ENCODE measurements at places on chromosomes 16 and 17.

DNA sequence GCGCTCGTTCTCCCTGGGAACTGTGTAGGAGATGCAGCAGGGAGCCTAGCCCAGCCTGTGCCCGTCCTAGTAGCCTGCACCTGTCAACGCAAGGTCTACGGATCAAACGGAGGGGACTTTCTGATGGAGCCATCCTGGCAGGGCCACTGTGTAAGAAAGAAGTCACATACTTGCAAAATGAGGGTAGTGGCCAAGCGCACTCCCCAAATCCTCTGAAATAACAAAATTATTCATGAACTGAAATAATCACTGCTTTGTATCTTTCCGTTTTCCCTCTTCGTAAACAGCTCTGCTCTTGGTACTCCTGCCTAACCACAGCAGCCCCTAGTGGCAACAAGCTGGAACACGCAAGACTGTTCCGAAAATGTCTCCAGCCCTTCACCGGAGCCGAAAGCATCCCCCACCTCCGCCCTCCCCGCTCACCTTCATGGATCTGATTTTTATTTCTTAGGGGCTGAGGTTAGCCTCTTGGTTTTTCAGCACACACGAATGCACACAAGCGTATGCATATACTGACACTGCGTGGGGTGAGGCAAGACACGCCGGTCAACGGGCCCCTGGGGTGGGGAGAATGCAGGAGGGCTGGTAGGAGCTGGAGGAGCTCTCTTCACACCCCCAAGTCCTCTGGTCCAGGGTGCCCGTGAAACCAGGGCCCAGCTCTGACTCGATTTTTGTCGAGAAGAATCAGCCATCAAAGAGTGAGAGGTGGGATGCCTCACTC, 100.8 kb downstream of the ABCC12 start:
- DNase-seq: no peak

GRCh38 chr17:62859146-62859545, 51.0 kb upstream of the MARCHF10 start:
- DNase-seq: no peak

DNA sequence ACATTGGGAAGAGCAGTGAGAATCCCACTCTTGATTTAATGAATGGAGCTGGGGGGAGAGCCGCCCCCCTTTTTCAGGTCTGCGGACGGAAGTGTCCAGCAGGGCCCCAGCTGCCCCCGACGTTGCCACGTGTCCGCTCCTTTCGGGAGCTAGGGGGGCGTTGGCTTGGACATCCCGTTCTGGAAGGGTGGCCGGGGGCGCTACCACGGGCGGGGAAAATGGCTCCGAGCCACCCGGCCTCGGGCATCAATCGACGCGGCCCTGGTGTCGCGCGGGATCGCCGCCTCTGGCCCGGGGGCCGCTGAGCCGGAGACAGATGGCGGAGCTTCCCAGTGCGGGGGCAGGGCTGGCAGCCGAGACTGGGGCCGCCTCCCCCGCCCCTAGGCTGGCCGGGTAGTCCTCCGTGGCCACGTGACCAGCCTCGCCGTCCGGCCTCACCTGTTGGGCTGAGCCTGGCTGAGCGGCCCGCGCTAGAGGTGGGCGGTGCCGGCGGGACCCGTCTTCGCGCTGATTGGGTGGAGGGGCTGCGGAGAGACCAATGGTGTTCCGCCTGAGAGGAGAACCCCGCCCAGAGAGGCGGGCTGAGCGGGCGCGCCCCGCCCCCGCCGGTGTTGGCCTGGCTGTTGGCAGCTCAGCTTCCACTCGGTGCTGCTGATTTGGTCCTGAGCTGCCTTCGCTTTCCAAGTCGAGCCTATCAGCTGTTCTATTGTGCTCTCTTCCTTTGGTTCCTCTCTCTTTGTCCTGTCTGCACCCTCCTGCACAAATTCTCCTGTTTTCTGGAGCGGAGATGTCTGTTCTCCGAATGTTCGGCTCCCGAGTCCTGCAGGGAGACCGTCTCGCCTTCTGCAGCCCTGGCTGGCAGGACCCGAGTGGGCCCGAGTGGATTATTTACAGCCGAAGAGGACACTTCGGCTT, 8.3 kb downstream of the HS3ST3B1 start:
- peak; percentile 91 for DNase-seq

DNA sequence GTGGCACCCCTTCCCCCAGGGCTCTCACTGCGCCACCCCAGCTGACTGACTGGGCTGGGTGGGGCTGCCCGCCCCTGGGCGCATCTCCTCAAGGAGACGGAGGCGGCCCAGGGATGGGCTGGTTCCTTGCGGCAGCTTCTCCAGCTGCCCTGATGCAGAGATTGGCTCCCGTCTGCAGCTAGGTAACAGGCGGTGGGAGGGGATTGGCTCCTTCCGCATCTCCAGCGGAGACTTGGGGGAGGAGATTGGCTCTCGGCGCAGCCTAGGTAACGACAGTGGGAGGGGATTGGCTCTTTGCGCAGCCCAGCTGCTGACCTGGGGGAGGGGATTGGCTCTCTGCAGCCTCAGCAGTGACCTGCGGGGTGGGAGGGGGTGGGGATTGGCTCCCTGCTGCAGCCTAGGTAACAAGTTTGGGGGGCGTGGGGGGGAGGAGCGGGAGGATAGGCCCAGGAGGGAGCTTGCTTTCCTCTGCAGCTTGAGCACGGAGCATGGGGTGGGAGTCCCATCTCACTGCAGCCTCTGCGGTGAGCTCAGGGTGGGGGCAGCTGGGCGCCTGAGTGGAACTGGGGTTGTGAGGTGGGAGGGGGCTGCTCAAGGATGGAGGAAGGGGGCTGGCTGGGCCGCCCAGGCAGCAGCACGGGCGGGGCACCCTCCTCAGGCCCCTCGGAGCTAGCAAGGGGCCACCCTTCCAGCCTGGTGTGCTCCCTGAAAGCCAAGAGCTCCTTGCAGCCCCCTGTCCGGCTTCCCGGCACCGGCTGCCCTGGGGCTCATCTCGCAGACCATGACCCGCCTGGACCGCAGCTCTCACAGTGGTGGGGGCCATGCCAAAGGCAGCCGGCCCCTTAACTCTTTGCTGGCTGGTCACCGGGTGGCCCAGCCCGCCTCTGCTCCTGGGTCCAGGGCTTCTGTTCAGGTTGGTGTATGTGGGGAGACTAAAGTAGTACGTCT, 6.4 kb downstream of the NFE2L1 start:
- no peak for DNase-seq

DNA sequence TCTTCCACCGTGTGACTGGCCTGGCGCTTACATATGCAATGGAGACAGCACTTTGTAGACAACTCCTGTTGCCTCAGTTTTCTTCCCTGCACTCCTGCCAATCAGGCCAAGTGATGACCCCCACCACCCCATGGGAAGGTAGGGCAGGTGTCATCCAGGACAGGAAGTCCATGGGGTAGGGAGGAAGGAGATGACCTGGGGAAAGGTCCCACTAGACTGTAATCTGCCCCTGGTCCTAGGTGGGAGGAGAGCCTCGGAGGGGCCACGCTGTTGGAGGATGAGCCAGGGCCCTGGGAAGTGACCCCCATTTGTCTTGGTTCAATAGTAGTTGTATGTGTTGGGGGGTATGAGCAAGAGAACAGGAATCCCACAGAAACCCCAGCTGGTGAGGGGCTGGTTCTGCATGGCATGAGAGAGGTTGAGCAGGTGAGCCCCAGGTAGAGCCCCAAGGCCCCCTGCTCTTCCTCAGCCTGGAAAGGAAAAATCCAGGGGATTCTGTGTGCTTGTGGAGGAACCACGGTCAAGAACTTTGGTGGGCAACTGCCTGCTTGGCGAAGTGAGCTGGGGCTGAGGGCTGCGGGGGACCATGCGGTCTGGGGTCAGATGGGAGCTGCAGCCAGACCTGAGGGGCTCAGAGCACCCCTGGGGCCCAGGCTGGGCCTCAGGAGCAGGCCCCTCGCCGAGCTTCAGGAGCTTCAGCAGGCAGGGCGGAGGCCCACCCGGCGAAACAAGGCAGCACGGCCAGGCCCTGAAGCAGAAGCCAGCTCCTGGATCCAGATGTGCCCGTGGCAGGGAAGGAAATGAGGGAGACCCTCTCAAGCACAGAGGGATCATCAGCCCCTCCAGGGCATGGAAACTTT, 50.7 kb downstream of the NT5M start:
- DNase-seq: no peak

DNA sequence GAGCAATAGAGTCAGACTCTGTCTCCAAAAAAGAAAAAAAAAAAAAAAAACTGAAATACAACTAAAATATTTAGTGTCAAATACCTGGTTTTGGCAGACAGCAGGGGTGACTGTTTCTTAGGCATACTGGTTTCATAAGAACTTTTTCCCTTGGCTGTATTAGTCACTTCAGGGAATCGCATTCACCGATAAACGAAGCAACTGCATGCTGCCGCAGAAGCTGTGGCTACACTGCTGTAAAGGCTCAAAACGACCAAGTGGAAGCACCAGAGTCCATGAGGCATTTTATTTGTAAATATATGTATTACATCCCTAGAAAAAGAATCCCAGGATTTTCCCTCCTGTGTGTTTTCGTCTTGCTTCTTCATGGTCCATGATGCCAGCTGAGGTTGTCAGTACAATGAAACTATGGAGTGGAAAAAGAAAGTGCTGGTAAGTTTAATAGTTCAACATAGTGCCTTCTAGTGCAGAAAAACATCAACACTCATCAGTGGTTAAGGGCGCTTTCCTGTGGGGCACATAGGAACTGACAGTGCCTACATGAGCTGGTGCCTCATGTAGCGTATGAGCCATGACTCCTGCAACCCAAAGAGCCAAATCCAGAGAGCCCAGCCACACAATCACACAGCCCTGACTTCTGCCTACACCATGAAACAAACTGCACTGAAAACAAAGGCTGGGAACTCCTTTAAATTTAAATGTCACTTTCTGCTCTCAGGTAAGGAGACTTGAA, 7.3 kb downstream of the RPS15A start:
- DNase-seq: no peak

Data from activated CD8-positive, alpha-beta memory T cell treated with anti-CD3 and anti-CD28 coated beads, Interleukin-2, amount 50 U/mL, for 4 hours (primary cell).